ENCODE measurements at places on chromosomes 11 and 22. TPM values are rescaled to one million over a fixed set of nuclear protein-coding genes. Genes with fewer than 3 reads are reported as not detected.
A peak's percentile ranks its signal among the peaks of the same experiment; 100 is the strongest.

CTSW gene
- not detected for total RNA-seq

GRCh38 chr11:9095421-9095820 is 4.0 kb upstream of the SCUBE2 start:
- H3K4me1 ChIP-seq = no peaks in the 10 kb centered on the region
- DNase-seq = peak; percentile 10
- H3K4me3 ChIP-seq = no peak overlapping the region
- no peaks in the 10 kb centered on the region for H3K36me3 ChIP-seq
- peaks cover 16% of the 10 kb centered on the region for H3K27me3 ChIP-seq

PIK3C2A gene
- total RNA-seq = 43.8 TPM

CACNA1I gene
- 0.90 TPM for total RNA-seq

- no peak for DNase-seq
- H3K27ac ChIP-seq = peak overlapping the region; percentile 45
- H3K27me3 ChIP-seq = no peaks in the 10 kb centered on the region
- H3K4me3 ChIP-seq = no peak overlapping the region
- peaks cover 30% of the 10 kb centered on the region for H3K4me1 ChIP-seq
- peaks cover 38% of the 10 kb centered on the region for H3K36me3 ChIP-seq
Observed at GRCh38 chr22:40401532-40401931, 31.1 kb downstream of the SGSM3 start.

DNA sequence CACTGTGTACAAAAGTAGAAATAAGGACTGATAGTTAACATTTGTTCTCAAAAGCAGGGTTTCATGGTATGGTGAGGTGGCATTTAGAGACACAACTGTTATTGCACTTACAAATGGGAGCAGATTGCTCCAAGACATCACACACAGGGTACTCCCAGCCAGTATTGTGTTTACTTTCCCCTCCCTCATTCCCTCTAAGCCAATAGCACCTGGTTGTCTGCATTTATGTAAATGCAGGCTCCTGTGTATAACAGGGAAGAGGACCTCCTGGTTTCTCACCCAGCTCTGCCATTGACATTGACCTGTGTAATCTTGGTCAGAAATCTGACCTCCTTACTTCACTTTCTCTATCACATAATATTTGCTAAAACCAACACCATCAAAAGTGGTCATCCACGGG is 154.4 kb downstream of the NAV2 start:
- no peaks in the 10 kb centered on the region for H3K36me3 ChIP-seq
- no peak overlapping the region for H3K27ac ChIP-seq
- no peak for DNase-seq
- H3K4me3 ChIP-seq = no peak overlapping the region

- H3K4me1 ChIP-seq = peaks cover 38% of the 10 kb centered on the region
- H3K27ac ChIP-seq = peak overlapping the region; percentile 5
- no peak overlapping the region for H3K4me3 ChIP-seq
Observed at GRCh38 chr11:45852018-45852711, 4.9 kb downstream of the CRY2 start.

DNA sequence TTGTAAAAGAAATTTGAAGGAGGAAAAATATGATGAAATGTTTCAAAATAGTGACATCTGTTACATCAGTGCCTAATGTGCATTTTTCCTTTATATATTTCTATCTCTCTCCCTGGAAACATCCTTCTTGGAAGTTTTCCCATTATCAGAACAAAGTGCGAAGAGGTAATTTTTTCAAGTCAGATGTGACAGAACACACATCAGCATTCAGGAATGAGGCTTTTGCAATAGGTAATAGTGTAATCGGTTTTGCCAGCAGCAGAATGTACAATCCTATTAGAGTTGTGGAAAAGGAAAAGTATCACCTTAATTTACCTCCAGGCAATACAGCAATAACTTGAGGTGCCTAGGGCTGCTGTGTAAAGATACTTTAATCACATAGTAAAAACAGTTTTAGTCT is 275.8 kb downstream of the FAT3 start:
- no peaks in the 10 kb centered on the region for H3K36me3 ChIP-seq
- no peak overlapping the region for H3K27ac ChIP-seq
- DNase-seq = no peak
- H3K4me3 ChIP-seq = no peak overlapping the region
- no peaks in the 10 kb centered on the region for H3K4me1 ChIP-seq
- no peaks in the 10 kb centered on the region for H3K27me3 ChIP-seq

- DNase-seq = no peak
- no peak overlapping the region for H3K27ac ChIP-seq
- no peak overlapping the region for H3K4me3 ChIP-seq
- H3K4me1 ChIP-seq = no peaks in the 10 kb centered on the region
Observed at GRCh38 chr11:134663506-134664313, 251.7 kb upstream of the B3GAT1 start.

DNA sequence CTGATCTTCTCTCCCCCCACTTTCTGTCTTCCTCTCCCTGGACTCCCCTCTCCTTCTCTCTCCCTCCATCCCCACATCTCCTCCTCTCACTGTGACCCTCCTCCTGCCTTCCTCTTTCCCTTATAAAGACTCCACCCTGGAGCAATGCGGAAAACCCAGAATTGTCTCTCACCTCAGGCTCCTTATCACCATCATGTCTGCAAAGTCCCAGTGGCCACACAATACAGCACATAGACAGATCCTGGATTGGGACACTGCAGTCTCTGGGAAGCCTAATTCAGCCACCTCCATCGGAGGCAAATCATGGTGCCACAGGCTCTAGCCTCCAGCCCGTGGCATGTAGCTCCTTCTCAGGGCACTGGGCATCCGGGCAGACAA is 2.7 kb downstream of the RFPL2 start:
- H3K4me1 ChIP-seq = peaks cover 4% of the 10 kb centered on the region
- no peaks in the 10 kb centered on the region for H3K36me3 ChIP-seq
- H3K4me3 ChIP-seq = no peak overlapping the region

DNA sequence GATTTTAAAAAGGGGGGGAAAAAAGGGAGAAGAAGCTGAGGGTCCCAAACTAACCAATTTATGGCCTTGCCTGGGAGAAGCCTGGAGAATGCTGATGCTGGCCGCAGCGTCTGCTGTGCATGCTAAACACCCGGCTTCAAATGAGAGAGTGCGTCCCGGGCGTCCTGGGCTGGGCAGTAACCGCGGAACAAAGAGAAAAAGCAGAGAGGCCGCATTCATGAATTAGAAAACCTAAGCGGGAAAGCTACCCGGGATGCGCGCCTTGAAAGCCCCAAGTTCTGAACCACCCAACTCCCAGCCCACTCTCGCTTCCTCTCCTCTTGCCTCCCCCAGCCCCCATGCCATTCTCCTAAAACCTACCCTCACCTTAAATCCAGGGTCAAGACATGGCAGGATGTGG is 6.5 kb downstream of the MN1 start:
- H3K4me3 ChIP-seq = no peak overlapping the region
- peaks cover 36% of the 10 kb centered on the region for H3K4me1 ChIP-seq
- H3K27me3 ChIP-seq = no peaks in the 10 kb centered on the region
- peaks cover 6% of the 10 kb centered on the region for H3K36me3 ChIP-seq
- DNase-seq = no peak

- H3K27ac ChIP-seq = no peak overlapping the region
- DNase-seq = no peak
- no peaks in the 10 kb centered on the region for H3K4me1 ChIP-seq
- H3K36me3 ChIP-seq = no peaks in the 10 kb centered on the region
Observed at GRCh38 chr11:125942771-125943428, 2.9 kb upstream of the VSIG10L2 start.

DNA sequence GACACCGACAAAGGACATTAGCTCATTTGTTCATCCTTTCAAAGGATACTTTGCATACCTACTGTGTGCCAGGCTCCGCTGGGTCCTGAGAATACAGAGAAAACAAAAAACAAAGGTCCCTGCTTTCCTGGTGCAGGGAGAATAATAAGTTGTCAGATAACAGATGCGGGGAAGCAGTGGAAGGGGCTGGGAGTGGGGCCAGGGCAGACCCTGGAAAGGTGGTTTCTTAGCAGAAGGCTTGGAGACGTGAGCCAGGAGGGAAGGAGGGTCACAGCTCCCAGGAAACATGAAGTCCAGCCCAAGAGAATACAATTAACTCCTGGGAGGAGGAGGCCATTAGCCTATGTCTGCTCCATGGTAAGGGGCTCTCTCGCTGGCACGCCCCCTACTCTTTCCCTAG is 9.8 kb upstream of the ANO1 start:
- DNase-seq = no peak
- H3K27ac ChIP-seq = no peak overlapping the region
- H3K4me3 ChIP-seq = no peak overlapping the region
- no peaks in the 10 kb centered on the region for H3K36me3 ChIP-seq
- peaks cover 5% of the 10 kb centered on the region for H3K4me1 ChIP-seq
- peaks cover 26% of the 10 kb centered on the region for H3K27me3 ChIP-seq

DNA sequence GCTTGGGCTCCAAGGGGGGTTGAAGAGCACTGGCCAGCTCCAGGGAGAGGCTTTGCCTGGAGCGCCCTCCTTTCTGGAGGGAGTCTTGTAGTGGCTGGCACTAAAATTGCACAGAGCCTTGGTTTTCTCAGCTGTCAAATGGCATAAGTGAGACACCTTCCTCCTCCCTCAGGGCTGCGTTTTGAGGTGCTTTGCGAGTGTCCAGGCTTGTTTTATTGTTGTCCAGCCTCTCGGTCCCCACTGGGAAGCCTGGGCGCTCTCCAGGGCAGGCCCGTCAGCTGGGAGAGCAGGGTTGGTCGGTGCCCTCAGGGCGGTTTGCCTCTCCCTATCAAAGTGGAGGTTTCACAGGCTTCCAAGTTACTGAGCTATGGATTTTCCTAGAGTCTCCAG is 149.3 kb upstream of the B3GAT1 start:
- no peaks in the 10 kb centered on the region for H3K36me3 ChIP-seq
- H3K27ac ChIP-seq = no peak overlapping the region
- H3K27me3 ChIP-seq = no peaks in the 10 kb centered on the region
- H3K4me3 ChIP-seq = no peak overlapping the region
- no peaks in the 10 kb centered on the region for H3K4me1 ChIP-seq

DNA sequence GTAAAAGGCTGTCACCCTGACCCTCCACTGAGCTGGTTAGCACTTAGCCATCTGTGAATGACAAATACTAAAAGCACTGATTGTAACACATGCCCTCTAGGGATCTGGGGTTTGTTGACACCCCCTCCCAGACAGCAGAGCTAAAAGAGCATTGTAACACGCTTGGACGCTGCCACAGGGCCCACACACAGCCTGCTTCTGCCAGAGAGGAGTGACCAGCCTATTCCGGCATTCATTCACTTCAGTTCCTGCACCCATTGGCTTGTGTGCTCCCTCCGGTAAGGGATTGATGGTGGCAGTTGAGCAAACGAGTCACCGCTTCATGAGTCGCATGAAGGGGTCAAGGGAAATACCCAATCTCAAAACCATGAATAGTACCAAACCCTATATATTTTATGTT is 15.8 kb downstream of the OR10D3 start:
- no peak overlapping the region for H3K27ac ChIP-seq
- H3K4me1 ChIP-seq = peaks cover 12% of the 10 kb centered on the region
- H3K4me3 ChIP-seq = no peak overlapping the region
- DNase-seq = no peak

DNA sequence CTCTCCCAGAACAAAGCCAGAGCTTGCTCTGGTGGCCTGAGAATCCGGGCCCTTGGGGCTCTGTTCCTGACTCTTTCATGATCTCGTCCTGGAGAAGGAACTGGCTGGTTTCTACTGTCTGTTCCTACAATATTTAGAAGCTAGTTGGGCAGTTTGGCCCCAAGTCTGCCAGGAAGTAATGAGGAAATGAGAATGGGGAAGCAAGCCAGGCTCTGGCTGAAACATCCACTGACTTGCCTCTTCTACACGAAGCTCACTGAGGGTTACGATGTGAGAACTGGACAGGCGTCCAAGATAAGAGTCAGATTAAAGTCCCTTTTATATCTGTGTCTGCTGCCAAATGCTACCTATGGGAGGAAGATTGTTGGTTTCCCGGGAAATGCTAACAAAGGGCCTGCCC is 110.0 kb upstream of the KIRREL3 start:
- no peak overlapping the region for H3K4me3 ChIP-seq
- DNase-seq = no peak
- H3K27ac ChIP-seq = no peak overlapping the region
- no peaks in the 10 kb centered on the region for H3K36me3 ChIP-seq

RNH1 gene
- 94.6 TPM for total RNA-seq

- no peaks in the 10 kb centered on the region for H3K4me1 ChIP-seq
- no peaks in the 10 kb centered on the region for H3K36me3 ChIP-seq
- no peak for DNase-seq
- no peak overlapping the region for H3K4me3 ChIP-seq
Observed at GRCh38 chr11:65806979-65807378, 20.1 kb downstream of the OVOL1 start.

DNA sequence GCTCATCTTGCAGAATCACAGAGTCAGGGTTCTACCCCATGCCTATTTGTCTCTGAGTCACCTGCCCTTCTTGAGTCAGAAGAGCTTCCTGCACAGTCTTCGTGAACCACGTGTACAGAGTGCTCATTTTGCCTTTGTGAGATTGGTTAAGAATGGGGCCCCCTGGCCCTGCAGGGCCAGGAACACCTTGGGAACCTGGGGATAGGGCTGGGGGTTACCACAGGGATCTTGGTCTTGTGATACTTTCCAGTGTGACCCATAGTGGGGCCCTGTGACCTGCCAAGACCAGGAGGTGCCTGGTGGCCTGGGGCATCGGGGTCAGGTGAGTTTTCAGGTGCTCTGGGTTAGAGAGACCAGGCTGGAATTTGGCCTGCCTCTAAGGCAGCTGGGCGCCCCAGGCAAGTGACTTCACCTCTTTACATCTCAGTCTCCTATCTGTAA is 9.4 kb downstream of the TMPRSS13 start:
- H3K36me3 ChIP-seq = no peaks in the 10 kb centered on the region
- no peak overlapping the region for H3K27ac ChIP-seq
- no peaks in the 10 kb centered on the region for H3K27me3 ChIP-seq
- no peaks in the 10 kb centered on the region for H3K4me1 ChIP-seq
- DNase-seq = no peak

DNA sequence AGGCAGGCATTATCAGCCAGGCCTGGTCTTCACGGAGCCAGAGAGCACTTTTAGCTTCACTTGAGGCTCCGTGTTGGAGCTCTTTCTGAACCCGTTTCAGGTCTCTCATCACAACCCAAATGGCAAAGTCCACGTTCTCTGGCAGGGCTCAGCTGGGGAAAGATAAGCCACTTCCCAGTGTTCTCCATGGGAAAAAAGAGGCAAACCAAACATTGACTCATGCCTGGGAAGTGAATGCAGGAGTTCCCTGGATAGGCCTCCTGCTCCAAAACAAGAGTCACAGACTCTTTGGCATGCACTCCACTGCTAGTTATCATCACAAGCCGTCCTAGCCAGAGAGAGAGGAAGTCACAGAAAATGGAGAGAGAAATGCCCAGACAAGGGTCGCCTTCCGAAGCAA is 11.6 kb downstream of the OPCML start:
- H3K27me3 ChIP-seq = no peaks in the 10 kb centered on the region
- DNase-seq = no peak
- H3K36me3 ChIP-seq = no peaks in the 10 kb centered on the region
- no peak overlapping the region for H3K27ac ChIP-seq
- H3K4me3 ChIP-seq = no peak overlapping the region

CHRM1 gene
- total RNA-seq = 0.41 TPM

RANGAP1 gene
- 177 TPM for total RNA-seq

GRCh38 chr11:112880495-112880894 is 80.7 kb upstream of the NCAM1 start:
- no peaks in the 10 kb centered on the region for H3K4me1 ChIP-seq
- DNase-seq = no peak

GRCh38 chr11:21635394-21636145 is 557.3 kb upstream of the ANO5 start:
- no peak overlapping the region for H3K4me3 ChIP-seq
- H3K36me3 ChIP-seq = no peaks in the 10 kb centered on the region
- no peak for DNase-seq
- H3K4me1 ChIP-seq = no peaks in the 10 kb centered on the region
- H3K27ac ChIP-seq = no peak overlapping the region

OR8G1 gene
- total RNA-seq = not detected

GRCh38 chr22:32634421-32634981 is 159.9 kb downstream of the FBXO7 start:
- no peaks in the 10 kb centered on the region for H3K4me1 ChIP-seq
- H3K4me3 ChIP-seq = no peak overlapping the region
- H3K36me3 ChIP-seq = no peaks in the 10 kb centered on the region
- DNase-seq = no peak
- peaks cover 9% of the 10 kb centered on the region for H3K27me3 ChIP-seq
- no peak overlapping the region for H3K27ac ChIP-seq
